ENCODE measurements at places on chromosomes 7 and 10. TPM values are rescaled to one million over a fixed set of nuclear protein-coding genes. Genes with fewer than 3 reads are reported as not detected.

Gene TMEM140
- 1.1 TPM for total RNA-seq

Gene FGFBP3
- total RNA-seq = 2.7 TPM

Gene PLA2G12B
- total RNA-seq = not detected

Gene LRRC18
- not detected for total RNA-seq

Gene KIF5B
- 67.0 TPM for total RNA-seq

Gene HYAL4
- total RNA-seq = not detected

Gene CALHM3
- 0.20 TPM for total RNA-seq

Gene FAS
- total RNA-seq = 32.4 TPM

Gene TMEM236
- total RNA-seq = 0.05 TPM

Measured in A549 treated with GW870086 at 1 μM for 4 hours (cell line).